ENCODE measurements at places on chromosomes 16 and 17. TPM values are rescaled to one million over a fixed set of nuclear protein-coding genes. Genes with fewer than 3 reads are reported as not detected.

GRCh38 chr17:42171831-42172230 is 9.1 kb downstream of the KCNH4 start:
- no peaks in the 10 kb centered on the region for H3K27me3 ChIP-seq
- H3K4me3 ChIP-seq: no peak overlapping the region
- H3K4me1 ChIP-seq: no peaks in the 10 kb centered on the region
- H3K36me3 ChIP-seq: no peaks in the 10 kb centered on the region
- no peak for DNase-seq
- H3K27ac ChIP-seq: no peak overlapping the region

GRCh38 chr16:83083361-83083760 is 456.6 kb downstream of the CDH13 start:
- peak; percentile 10 for DNase-seq
- H3K36me3 ChIP-seq: no peaks in the 10 kb centered on the region
- no peaks in the 10 kb centered on the region for H3K4me1 ChIP-seq
- no peak overlapping the region for H3K4me3 ChIP-seq
- H3K27ac ChIP-seq: no peak overlapping the region

DNA sequence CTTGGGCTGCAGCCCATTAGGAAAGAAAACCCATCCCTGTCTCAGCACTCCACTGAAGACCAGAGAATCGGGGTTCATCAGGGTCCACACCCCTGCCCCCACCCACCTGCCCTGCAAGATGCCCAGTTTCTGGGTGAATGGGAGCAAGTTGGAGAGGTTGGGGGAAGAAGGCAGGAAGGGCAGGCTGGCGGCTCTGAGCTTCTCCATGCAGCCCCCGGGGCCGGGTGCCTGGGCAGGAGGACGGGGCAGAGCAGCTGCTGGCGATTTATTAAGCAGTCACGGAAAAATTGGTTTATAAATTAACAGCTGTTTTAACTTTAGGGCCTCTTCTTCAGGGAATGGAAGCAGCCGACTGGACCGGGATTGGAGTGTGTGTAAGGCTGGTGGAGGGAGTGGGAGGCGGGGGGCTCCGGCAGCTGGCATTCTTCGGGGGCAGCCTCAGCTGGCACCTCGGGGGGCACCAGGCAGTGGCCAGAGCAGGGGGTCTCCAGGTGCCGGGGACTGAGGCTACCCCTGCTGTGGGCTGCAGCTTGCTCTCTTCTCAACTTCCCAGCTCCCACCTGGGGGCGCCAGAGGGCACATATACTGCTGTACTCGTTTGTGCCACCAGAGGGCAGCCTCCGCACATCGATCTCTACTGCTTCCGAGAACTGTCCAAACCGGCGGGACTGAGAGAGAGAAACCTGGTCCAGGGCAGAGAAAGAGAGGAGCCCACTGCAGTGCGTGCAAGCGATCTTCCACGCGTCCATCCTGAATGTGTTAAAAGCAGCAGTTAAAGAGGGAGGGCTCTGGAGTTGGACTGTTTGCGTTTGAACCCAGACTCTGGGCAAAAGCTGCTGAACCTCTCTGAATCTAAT is 5.0 kb upstream of the PPP1R1B start:
- peak; percentile 99 for DNase-seq
- H3K27me3 ChIP-seq: peaks cover 12% of the 10 kb centered on the region
- H3K27ac ChIP-seq: no peak overlapping the region
- H3K4me3 ChIP-seq: no peak overlapping the region

- H3K36me3 ChIP-seq: no peaks in the 10 kb centered on the region
- H3K27me3 ChIP-seq: no peaks in the 10 kb centered on the region
- peaks cover 35% of the 10 kb centered on the region for H3K4me1 ChIP-seq
- H3K27ac ChIP-seq: peak overlapping the region; percentile 74
These were observed 45.0 kb downstream of the USP31 start for GRCh38 chr16:23104032-23104955.

DNA sequence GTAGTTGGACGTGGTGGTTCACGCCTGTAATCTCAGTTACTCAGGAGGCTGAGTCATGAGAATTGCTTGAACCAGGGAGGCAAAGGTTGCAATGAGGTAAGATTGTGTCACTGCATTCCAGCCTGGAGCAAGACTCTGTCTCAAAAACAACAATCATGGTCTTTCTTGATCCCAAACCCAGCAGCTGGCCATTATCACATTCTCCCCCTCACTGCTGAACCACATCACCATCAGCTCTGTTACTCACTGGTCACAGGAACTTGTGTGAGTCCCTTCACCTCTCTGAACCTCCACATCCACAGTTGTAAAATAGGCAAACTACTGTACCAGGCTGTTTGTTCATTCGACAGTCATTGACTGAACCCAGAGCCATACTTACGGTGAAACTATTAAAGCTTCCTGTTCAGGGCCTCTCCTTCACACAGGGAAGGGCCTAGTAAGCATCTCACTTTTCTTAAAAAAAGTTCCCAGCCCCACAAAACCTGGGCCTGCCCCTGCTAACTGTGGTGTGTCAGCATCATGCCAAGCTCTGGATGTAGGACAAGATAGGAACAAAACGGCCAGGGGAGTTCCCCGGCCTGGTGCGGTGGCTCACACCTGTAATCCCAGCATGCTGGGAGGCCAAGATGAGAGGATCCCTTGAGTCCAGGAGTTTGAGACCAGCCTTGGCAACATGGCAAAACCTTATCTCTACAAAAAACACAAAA is 104.7 kb downstream of the COPRS start:
- H3K27ac ChIP-seq: no peak overlapping the region
- no peaks in the 10 kb centered on the region for H3K27me3 ChIP-seq
- H3K36me3 ChIP-seq: no peaks in the 10 kb centered on the region
- no peak for DNase-seq
- H3K4me3 ChIP-seq: no peak overlapping the region
- H3K4me1 ChIP-seq: no peaks in the 10 kb centered on the region

DNA sequence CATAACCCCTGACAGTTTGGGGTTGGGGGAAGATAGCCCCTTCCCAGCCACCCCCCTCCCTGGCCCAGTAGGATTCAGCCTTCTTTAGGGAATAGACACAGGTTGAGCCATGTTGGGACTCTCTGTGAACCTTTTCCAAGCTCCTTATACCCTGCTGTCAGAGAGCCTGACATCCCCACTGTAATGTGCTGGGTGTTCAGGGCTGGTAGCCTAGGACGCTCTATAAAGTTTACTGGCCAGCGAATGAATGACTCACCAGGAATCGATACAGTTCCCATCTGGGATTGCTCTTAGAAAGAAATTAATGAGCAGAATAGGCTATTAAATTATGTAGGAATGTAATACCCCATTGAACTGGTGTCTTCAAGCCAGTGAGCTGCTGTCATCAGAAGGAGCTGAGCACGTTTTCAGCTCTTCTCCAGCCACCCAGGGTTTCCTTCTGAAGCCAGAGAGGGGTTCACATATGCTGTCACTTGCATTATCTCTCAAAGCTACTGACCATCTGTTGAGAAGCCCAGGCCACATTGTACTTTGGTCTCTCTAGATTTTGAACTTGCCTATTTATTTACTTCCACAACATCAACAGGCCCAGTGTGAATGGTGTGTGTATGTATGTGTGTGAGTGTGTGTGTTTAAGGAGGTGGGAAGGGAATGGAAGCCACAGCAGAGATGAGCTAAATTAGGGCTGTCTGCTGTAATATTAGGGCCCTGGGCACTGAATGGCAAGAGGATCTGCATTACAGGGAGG is 64.9 kb downstream of the SPACA3 start:
- no peaks in the 10 kb centered on the region for H3K27me3 ChIP-seq
- H3K4me3 ChIP-seq: no peak overlapping the region
- no peaks in the 10 kb centered on the region for H3K36me3 ChIP-seq
- no peaks in the 10 kb centered on the region for H3K4me1 ChIP-seq
- DNase-seq: no peak
- no peak overlapping the region for H3K27ac ChIP-seq

DNA sequence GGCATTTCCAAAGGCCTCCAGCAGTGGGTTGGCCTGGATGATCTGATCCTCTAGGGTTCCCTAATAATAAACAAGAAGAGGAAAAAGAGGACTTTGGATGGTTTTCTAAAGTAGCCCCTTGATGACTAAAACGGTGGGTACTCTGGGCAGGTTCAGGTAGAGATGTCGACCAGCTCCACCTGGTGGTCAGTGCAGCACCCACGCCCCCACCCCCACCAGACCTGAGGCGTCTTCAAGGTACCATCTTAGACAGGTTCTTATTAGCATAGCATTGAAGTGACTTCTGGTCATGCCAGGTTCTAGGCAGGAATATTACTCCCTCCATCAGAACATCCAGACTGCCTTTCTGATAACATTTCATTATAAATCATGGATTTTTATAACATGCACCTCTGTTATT is 15.0 kb downstream of the MYH13 start:
- H3K27ac ChIP-seq: no peak overlapping the region
- no peaks in the 10 kb centered on the region for H3K36me3 ChIP-seq
- H3K27me3 ChIP-seq: no peaks in the 10 kb centered on the region
- peaks cover 3% of the 10 kb centered on the region for H3K4me1 ChIP-seq
- DNase-seq: no peak

DNA sequence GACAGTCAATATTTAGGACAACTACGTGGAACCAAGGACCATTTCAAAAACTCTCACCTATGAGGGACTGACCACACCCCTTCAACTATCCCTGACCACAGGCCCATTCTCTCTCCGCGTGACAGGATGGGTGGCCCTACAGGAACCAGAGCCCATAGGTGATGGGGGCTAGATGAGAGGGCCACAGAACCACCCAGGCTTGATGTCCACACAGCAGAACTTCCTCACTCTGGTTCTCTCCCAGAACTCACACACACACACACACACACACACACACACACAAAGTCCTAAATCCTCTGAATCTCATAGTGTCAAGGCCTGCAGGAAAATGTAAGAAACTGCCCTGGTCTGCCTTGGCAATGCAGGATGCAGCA is 1.5 kb downstream of the ZNF319 start:
- no peaks in the 10 kb centered on the region for H3K27me3 ChIP-seq
- DNase-seq: no peak
- H3K4me1 ChIP-seq: peaks cover 38% of the 10 kb centered on the region

DNA sequence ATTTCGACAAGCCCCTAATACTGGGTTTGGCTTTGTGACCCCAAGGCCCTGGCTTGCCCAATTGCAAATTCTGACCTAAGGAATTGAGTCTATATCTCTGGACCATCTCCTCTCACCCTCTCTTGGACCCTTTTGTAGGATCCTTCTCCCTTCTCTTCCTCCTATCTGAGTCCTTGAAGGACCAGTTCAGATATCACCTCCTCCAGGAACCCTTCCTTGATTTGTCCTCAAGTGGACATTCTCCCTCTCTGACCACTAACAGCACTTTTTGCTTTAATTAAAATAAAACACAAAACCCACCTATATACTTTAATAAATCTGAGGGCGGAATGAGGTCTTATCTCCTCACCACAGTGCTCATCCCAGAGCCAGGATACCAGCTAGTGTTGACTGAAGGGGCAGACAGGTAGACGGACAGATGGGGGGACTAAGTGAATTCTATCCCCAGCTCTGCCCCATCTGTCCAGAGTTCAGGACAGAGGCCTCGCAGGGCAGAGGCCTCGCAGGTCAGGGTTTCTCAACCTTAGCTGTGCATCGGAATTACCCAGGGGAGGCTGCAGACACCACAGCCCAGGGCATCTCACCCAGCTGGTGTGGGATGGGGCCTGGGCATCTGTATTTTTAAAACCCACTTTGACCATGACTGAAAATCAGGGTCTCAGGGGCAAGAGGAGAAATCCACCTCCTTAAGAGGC is 9.1 kb downstream of the PLCD3 start:
- no peaks in the 10 kb centered on the region for H3K27me3 ChIP-seq
- no peak for DNase-seq
- no peaks in the 10 kb centered on the region for H3K36me3 ChIP-seq

DNA sequence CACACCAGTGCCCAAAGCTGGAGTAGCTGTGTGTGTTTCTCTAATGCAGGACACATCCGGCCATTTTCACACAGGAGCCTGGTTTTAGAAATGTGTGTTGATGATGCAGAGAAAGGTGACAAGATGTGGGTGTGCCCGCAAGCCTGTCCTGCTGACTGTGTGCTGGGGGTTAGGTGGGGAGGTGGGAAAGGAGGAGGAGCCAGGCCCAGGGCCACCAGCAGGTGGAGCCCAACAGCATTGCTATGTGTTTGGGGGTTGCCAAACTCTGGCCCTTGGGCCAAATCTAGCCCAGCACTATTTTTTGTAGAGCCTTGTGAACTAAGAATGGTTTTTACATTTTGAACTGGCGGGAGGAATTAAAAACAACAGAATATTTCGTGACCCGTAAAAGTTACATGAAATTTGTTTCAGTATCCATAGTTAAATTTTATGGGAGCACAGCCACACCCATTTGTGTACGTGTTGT is 61.7 kb upstream of the LGALS9 start:
- no peak overlapping the region for H3K27ac ChIP-seq
- DNase-seq: no peak
- H3K4me3 ChIP-seq: no peak overlapping the region
- peaks cover 14% of the 10 kb centered on the region for H3K4me1 ChIP-seq

The VTN gene
- total RNA-seq: 0.57 TPM

The SEZ6 gene
- 0.42 TPM for total RNA-seq

Measured in esophagus muscularis mucosa (tissue), 4 donors.